GM04503 (cell line): ENCODE measurements at places on chromosomes 3 and 15.

- DNase-seq = no peak
These were observed 2.2 kb upstream of the HES1 start for GRCh38 chr3:194133661-194134230.

DNA sequence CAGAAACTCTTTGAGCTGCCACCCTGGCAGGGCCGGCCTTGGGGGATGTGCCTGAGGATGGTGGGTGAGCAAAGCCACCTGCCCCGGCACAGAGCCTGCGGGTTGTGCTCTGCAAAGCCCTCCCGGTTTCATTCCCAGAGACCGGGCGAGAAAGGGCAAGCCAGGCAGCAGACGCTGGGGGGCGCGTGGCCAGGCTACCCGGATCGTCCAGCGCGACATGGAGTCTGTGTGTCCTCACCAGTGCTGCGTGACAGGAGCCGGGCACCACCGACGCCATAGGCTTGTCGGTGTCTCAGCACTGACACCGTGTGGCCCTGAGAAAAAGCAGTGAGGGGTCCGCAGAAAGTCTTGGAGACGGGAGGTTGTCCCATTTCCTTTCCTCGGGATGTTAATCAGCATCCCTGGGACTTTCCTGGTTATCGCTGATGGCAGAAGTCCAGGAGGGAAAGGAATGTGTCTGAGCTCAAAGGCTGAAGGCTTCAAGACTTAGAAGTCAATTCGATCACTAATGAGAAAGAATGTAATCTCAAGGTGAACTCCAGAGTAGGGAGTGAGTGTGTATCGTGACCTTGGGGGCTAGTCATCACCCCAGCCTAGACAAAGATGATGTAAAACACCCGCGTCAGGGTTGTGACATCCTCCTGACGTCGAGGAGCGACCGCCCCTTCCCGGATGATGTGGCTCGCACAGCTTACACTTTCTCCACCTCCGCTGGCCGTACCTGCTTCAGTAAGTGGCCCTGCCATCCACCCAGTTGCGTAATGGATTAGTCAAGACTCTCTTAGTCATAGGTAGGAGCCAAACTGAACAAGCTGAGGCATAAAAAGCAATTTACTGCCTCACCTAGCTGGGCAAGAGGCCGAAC lies 36.3 kb upstream of the PLA2G4E start:
- no peak for DNase-seq

DNA sequence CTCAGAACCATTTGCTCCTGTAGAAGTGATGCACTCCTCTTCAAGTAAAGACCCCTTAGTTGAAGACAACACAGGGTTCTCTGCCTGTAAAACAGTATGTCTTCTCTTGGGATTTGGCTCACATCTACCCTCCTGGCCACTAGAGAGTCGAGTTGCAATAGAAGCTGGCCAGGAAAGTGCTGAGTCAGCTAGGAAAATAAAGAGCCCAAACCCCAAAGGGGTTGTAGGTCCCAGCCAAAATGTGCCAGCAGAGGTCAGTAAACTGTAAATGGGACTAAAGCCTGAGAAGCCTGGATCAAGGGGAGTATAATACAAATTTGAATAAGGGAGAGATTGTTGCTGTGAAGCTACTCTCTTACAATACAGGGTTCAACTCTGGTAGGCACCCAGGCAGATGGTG lies 37.2 kb upstream of the THBS1 start:
- no peak for DNase-seq

- no peak for DNase-seq
These were observed 100.6 kb downstream of the DCLK3 start for GRCh38 chr3:36663666-36664291.

GRCh38 chr3:132592216-132592615 lies 4.9 kb upstream of the ACKR4 start:
- no peak for DNase-seq

DNA sequence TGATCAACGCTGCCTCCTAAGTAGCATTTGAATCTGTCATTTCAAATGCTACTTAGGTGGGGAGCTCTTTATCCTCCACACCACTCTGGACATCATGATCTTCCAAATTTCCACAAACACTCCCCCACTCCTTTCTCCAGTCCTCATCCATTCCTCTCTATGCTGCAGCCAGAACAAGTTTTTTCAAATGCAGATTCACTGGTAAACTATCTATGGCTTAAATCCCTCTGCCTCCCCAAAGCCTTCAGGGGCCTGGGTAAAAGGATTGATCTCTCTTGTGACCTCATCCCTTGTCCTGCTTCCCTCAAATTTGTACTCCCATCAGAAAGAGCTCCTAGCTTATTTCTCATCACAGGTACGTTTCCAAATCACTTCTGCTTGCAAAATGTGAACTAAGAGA lies 1.3 kb upstream of the AEN start:
- no peak for DNase-seq
